ENCODE measurements at places on chromosomes 2 and 18.

DNA sequence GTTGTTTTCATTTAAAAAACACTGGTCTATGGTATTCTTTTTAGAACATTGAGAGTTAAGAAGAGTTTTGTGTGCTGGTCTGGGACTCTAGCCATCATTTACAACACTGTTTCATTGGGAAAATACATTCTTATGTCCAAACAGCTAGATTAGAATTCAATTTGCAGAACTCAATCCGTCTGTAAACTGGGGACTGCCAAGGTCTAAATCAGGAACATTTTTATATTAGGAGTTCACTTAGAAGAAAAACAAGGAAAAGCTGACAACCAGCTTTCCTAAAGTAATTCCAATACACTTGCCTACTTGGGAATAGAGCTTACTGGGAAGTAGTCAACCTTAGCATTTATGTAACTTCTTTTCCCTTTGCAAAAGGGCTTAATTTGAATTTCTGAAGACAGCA is 91.5 kb upstream of the RNF152 start:
- no peak for DNase-seq

DNA sequence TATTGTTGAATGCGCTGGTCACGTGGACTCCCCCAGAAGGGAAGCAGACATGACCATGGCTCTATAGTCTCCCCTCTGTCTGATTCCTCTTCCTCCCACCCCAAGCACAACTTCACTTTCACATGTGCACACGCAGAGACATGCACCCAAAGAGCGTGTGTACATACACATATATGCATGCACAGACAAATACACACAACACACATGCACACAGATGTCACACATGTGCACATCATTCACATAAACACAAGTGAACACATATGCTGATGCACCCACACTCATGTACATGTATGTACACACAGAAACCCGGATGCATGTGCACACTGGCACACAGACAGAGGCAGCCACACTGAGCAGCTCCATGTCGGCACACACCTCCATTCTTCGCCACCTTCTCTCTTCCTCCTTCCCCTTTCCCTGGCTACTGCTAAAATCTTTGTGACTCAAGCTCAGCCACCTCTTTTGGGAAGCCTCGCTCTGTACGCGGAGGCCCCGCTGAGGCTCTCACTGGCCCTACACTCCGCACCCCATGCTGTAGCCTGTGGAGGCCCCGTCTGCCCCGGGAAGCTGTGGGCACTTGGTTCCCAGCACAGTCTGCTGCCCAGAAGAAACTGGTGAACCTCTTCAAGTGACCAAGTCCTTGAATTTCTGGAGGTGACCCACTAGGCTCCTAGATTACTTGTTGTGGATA is 101.6 kb upstream of the TEX51 start:
- no peak for DNase-seq

DNA sequence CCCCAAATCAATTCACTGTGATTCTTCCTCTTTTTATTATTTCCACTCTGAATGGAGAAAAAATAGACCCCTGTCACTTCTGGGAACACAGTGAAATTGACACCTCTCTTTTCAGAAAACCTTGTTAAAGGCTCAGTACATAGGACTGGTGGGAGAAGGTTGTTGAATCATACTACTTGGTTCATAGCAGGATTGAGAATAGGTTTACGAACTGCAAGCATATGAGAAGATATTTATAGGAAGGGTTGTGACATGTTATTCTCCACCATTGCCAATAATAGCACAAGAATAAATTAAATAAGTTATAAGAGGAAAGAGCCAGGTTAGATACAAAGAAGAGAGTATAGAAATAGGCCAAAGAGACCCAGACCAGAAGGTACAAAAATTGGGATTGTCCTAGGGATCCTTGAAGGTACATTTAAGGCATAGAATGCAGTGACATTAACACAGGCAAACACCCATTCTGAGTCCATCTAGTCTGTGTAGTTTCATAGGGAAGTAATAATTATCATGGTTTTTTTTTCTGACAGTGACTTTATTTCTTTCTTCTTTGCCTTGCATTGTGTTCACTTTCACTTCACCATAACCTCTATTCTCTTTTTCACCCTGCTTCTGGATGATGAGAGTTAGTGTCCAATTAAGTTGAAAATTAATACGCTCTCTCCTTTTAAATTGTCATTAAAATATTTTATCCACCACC is 21.8 kb upstream of the SERPINE2 start:
- no peak for DNase-seq

DNA sequence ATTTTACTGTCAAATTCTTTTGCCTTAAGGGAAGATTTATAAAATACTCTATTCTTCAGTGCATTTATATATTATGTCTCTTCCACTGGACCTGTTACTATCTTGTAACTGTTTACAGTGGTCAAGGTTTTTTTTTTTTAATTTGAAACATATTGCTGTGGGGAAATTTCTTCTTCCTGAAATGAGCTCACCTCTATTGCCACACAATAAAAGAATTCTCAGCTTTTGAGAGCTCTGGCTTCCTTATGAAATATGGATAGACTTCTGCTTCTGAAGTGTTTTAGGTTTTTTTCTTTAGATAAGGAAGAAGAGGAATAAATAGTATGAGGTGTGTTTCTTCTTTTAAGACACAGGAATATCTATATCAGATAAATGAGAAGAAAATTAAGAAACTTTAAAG is 7.7 kb downstream of the VRK2 start:
- DNase-seq = no peak

- DNase-seq = no peak
These were observed 1145.3 kb upstream of the CHAC2 start for GRCh38 chr2:52622266-52622665.

DNA sequence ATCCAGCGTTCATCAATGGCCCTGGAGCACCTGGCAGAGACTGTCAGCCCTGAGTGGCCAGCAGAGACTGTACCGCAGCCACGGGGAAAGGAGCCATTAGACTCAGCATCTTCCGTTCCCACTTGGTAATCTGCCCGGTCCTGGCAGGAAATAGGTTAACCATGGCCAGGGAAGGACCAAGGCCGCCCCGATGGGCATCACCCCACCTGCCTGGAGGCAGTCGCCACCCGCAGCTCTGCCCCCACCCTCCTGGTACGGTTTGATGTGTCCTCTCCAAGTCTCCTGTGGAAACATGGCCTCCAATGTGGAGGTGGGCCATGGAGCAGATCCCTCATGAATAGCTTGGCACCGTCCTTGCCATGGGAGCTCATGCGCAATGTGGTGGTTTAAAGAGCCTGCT is 75.3 kb downstream of the RTP5 start:
- DNase-seq = no peak

GRCh38 chr18:75075016-75075305 is 134.0 kb downstream of the PTGR3 start:
- no peak for DNase-seq

DNA sequence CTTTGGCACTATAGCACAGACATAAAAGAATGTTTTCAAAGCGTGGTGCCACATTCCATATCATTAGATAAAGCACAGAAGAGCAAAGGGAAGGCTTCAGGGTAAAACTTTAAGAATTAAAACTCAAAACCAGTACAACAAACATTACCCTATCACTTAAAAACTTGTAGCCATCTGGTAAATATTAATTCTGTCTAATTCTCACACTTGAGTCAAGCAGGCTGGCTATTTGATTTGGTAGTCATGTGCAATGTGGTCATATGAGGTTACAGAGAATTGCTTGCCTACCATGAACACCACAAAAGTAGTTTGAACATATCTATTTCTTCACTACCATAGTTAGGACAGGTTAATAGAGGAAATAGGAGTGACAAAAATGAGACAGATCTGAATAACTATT is 244.9 kb downstream of the IRS1 start:
- no peak for DNase-seq

DNA sequence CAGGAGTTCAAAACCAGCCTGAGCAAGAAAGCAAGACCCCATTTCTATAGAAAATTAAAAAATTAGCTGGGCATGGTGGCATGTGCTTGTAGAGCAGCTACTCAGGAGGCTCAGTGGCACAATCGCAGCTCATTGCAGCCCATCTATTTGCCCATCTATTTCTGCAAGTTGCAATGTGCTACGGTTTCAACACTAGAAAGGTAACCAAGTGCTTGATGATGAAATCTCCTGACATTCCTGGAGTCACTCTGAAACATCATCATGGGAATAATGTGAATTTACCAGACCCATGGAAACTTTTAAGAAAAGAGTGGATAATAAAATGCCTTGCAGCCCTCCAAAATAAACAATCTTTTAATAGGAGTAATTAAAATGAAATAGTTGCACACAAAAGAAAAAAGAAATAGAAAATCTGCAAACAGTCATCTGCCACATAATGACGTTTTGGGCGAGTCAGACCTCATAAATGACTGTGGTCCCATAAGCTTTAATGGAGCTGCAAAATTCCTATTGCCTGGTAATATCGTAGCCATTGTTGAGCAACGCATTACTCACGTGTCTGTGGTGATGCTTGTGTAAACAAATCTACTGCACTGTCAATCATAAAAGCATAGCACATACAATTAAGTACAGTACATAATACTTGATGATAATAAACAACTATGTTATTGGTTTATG is 46.6 kb upstream of the AMMECR1L start:
- DNase-seq = no peak

DNA sequence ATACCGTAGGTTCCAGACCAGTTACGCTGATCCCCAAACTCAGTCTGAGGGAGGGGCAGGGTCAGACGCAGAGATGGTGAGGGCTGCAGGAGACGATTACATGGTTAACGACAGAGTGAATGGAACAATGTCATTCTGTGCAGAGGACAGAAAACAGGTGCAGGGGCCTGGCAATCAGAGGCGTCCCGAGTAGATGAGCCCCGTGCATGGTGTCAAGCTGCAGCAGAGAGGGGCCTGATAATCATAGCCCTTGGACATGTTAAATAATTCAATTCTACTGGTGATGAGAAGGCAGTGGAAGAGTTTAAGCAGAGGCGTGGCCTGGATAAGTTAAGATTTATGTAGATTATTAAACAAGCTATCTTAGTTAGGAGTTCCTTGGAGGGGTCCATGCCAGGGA is 178.6 kb downstream of the MYT1L start:
- no peak for DNase-seq

GRCh38 chr2:237485844-237486243 is 1.2 kb upstream of the MLPH start:
- DNase-seq = no peak

GRCh38 chr2:220419647-220420046 is 792.2 kb downstream of the SLC4A3 start:
- no peak for DNase-seq

DNA sequence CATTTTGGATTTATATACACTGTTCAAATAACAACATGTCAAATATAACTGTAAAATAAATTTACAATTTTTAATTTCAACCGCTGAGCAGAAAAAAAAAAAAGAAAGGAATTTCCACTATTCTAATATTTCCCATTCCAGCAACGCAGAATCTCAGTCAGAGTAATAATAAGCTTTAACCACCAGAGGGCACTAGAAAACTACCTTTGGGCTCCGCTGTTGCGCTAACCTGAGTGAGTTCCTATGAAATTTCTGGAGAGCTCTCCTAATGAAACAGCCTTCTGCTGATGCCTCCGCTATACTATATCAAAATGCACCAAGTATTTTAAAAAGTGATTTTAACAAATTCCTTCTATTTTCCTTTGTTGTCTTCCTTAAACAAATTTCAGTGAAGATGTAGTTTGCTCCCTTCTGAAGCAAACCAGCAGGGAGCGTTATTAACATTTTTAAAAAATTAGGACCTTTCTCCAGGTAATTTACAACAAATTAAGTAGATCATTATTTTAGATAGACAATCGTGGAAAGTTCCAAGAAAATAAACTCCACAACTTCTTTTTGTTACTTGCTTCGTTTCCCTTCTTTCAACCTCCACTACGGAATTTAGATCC is 23.0 kb downstream of the ERMN start:
- DNase-seq = peak; percentile 41

- DNase-seq = no peak
These were observed 64.7 kb upstream of the ST3GAL5 start for GRCh38 chr2:85953476-85953875.

DNA sequence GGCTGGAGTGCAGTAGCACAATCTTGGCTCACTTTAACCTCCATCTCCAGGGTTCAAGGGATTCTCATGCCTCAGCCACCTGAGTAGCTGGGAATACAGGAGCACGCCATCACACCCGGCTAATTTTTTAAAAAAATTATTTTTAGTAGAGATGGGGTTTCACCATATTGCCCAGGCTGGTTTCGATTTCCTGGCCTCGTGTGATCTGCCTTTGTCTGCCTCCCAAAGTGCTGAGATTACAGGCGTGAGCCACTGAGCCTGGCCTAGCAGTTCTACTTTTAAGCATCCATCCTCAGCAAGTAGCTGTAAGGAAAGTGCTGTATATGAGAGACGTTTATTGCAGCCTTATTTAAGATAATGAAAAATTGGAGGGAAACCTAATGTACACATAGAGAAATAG is 79.7 kb downstream of the ZDBF2 start:
- no peak for DNase-seq

All from COLO829 (cell line).